ENCODE measurements at places on chromosomes 16 and 17. TPM values are rescaled to one million over a fixed set of nuclear protein-coding genes. Genes with fewer than 3 reads are reported as not detected.

The RNF112 gene
- 2.4 TPM for total RNA-seq

GRCh38 chr17:56111706-56112485 lies 41.4 kb upstream of the ANKFN1 start:
- H3K4me1 ChIP-seq = no peaks in the 10 kb centered on the region
- H3K27ac ChIP-seq = no peak overlapping the region
- H3K36me3 ChIP-seq = no peaks in the 10 kb centered on the region
- no peak for DNase-seq
- H3K4me3 ChIP-seq = no peak overlapping the region

GRCh38 chr16:58644765-58645487 lies 15.3 kb upstream of the CNOT1 start:
- no peak overlapping the region for H3K4me3 ChIP-seq
- no peaks in the 10 kb centered on the region for H3K4me1 ChIP-seq
- H3K27me3 ChIP-seq = no peaks in the 10 kb centered on the region

- H3K4me1 ChIP-seq = no peaks in the 10 kb centered on the region
- H3K4me3 ChIP-seq = no peak overlapping the region
- no peaks in the 10 kb centered on the region for H3K27me3 ChIP-seq
- peaks cover 13% of the 10 kb centered on the region for H3K36me3 ChIP-seq
These were observed 49.3 kb downstream of the SIAH1 start for GRCh38 chr16:48335961-48336360.
